ENCODE measurements at places on chromosomes 3 and 15.

GRCh38 chr15:37594417-37594816 lies 340.0 kb upstream of the TMCO5A start:
- DNase-seq: no peak

- no peak for DNase-seq
Measured at GRCh38 chr15:25691544-25692430, 171.3 kb downstream of the ATP10A start.

- peak; percentile 70 for DNase-seq
Measured at GRCh38 chr3:125357032-125357658, 18.0 kb downstream of the ZNF148 start.

DNA sequence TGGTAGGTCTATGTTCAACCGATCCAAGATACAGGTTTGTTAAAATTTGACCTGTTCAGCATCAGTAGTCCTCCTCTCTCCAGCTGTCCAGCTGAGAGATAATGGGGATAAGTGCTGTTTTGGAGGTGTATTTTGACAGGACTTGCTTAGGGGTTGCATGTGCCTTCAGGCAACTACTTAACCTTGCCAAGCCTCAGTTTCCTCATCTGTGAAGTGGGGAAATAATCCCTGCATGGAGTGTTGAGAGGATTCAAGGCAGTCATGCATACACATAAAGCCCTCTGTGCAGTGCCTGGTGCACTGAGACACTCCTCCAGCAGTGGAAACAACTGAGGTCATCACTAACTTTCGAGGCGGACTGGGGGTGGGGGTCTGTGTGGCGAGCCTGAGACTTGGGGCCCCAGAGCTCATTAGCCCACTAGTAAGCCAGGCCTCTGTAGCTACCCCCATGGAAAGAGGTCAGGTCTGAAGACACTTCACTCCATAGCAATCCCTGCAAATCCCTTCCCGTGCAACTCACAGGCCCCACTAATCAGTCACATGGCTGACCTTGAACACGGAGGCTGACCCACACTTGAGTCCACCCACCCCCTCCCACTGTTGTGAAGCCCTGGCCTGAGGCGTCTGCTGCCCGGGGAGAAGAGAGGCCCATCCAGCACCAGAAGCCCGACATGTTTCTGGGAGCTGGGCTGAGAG lies 25.9 kb upstream of the SLC6A6 start:
- DNase-seq: no peak

GRCh38 chr3:43411429-43411828 lies 125.1 kb downstream of the SNRK start:
- no peak for DNase-seq

DNA sequence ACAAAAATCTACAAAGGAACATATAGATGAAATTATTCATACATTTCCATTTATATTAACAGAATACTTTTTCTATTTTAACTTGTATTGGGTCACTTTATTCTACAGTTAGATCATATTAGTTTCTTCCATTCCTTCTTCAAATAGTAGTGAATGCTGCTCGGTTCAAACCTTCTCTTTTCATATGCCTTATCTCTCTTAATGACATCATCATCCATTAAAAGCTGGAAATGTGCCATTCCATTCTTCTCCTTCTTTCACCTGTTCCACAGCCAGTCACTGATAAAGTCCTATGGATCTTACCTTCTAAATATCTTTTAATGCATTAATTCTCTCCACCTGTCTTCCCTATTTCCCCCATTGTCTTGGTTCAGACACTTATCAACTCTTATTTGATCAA lies 358.0 kb upstream of the POU1F1 start:
- DNase-seq: no peak

GRCh38 chr3:173096140-173096539 lies 44.9 kb downstream of the SPATA16 start:
- DNase-seq: no peak

GRCh38 chr3:4776980-4777581 lies 202.2 kb upstream of the BHLHE40 start:
- peak; percentile 73 for DNase-seq

DNA sequence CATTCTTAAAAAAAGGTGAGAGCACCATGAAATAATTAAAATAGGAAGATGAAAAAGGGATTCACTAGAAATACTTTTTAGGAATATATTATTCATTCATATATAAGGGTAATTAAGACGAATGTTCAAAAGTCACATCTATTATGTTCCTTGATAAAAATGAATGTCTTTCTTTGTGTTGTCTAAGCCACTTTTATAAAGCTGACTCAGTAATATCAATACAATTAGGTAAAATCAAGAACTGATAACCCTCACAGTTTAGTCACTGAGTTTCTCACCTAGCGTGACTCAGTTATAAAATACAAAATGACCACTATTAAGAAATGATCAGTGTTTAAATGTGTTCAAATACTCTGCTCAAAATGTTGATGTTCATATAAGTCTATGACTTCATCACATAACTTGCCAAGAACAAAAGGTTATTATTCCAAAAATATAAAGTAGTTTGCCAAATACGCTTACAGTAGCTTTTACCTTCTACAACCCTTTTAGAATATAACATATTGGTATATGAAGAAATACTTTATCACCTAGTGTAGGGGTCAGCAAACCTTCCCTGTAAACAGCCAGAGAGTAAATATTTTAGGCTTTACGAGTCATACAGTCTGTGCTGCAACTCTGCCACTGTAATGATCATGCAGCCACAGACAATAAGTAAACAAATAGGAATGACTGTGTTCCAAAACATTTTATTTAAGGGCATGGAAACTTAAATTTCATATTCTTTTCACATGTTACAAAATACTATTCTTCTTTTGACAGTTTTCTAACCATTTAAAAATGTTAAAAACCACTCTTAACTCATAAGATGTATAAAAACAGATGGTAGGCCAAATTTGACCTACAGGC lies 369.8 kb downstream of the TBC1D5 start:
- no peak for DNase-seq

DNA sequence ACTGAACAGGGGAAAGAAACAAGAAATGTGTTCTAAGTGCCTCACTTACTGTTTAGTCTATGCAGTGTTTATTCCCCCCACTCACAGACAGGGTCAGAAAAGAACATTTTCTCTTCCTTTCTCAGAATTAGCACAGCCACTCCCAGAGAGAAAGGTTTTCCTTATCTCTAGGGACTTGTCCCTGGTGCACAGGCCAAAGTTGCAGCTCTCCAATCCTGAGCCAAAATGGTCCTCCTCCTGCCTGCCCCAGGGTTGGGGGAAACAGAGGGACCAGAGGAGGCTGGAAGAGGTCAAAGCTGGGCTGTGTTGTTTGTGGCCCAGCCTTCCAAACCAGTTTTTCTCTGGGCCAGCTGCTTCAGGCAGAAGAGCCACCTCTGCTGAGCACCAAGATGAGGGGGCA lies 12.0 kb downstream of the RAB6B start:
- DNase-seq: no peak

- no peak for DNase-seq
Measured at GRCh38 chr3:5980475-5980874, 793.0 kb downstream of the EDEM1 start.

DNA sequence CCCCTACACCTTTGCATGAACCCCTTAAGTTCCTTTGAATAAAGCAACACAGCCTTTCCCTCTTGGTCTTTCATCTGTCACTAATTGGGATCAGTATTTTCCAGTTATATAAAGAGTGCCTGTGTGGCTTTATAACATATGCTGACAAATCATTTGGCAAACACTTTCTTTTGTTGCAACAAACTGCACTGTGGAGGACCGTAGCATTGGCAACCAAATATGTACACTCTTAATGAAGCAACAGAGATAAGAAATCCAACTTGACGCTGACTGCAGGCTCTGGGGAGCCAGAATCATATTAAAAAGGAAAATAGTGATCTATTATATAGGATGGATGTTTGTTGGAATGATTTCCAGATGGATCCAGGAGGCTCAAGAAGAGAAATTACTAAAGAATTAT lies 120.1 kb upstream of the PRICKLE2 start:
- no peak for DNase-seq

DNA sequence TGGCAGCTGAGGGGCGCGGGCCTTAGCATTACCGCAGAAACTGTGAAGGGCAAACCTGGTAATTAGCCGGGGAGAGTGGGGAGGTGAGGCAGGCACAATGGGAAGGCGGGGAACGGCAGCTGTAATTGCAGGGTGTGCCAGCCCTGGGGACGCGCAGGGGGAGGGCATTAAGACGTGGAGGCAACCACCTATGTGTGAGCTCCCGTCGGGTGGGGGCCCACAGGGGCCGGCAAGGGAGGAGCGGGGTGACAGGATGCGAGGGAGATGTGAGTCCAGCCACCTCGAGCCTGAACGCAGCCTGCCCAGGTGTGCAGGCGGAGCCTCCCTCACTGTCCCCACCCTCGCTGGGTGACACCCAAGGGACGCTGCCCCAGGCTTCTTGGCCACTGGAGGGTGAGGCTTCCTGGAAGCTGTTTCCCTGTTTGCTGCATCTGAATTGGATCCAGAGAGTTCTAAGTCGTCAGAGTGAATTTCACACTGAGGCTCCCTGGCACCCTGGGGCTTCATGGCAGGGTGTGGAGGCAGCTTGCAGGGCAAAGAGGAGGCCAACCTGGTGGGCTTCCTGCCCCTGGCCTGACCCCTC lies 130.6 kb upstream of the MEF2A start:
- no peak for DNase-seq

GRCh38 chr15:49721091-49721490 lies 100.2 kb downstream of the DTWD1 start:
- DNase-seq: no peak

GRCh38 chr3:126749931-126750755 lies 46.1 kb downstream of the CHCHD6 start:
- no peak for DNase-seq

DNA sequence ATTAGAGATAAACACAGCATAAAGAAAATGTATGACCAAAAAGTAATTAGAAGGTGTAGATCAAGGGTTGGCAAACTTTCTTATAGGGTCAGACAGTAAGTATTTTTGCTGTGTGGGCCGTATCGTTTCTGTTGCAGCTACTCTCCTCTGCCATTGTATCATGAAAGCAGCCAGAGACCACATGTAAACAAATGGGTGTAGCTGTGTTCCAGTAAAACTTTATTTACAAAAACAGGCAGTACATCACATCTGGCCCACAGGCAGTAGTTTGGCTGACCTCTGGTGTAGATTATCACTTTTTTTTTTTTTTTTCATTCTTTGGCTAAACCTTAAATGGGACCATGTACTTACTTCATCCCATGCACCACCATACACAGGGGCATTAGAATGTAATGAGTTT lies 190.8 kb downstream of the MBNL1 start:
- no peak for DNase-seq

DNA sequence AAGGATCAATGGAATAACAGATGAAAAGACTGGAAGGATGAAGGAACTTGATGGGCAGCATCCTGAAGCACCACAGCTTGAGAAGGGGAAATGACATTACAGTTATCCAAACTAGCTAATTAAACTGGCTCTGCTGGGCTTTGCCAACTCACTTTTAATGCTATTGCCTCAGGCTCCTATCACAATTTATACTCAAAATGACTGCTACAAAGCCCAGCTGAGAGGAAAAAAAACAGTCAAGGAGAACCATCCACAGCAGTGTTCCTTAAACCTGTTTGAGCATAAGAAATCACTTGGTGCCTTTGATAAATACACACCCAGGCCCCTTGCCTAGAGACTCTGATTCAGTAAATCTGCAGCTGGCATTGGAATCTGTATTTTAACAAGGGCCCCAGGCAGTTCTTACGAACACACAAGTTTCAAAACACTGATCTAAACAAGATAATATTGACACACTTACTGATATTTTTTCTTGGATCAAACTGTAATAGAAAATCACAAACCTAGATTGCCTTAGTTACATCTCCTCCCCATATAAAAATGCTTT lies 85.8 kb downstream of the MB21D2 start:
- no peak for DNase-seq

- no peak for DNase-seq
Measured at GRCh38 chr3:73031573-73032103, 29.8 kb upstream of the EBLN2 start.

DNA sequence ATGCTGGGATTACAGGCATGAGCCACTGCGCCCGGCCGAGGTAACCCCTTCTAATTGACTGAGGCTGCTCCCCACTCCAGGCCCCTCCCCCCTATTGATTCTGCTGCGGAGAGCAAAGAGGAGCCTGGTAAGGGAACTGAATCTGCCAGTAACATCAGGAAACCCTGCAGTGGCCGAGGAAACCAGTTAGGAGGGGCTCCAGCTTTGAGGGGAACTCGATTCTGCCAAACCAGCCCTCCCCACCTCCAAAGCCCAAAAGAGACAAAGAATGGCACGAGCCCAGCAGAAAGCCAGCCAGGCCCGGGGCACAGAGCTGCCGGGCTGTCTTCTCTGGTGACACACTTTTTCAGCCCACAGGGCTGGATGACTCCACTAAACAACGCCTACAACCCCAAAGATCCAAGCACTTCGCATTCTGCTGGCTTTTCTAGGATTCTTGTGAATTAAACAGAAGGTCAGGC lies 15.0 kb upstream of the ACAD9 start:
- DNase-seq: peak; percentile 35

GRCh38 chr3:52856666-52857065 lies 21.8 kb upstream of the MUSTN1 start:
- DNase-seq: no peak

DNA sequence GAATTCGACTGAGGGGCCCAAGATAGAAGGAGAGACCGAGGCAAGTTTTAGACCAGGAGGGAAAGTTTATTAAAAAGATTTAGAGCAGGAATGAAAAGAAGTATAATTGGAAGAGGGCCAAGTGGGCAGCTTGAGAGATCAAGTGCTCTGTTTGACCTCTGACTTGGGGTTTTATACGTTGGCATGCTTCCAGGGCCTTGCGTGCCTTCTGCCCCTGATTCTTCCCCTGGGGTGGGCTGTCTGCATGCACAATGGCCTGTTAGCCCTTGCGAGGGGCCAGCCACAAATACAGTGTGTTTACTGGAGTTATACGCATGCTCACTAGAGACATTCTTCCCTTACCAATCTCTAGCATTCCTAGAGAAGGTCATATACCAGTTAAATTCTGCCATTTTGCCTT lies 70.7 kb upstream of the LARS2 start:
- DNase-seq: no peak

GRCh38 chr3:59401924-59402323 lies 352.1 kb upstream of the CFAP20DC start:
- no peak for DNase-seq

DNA sequence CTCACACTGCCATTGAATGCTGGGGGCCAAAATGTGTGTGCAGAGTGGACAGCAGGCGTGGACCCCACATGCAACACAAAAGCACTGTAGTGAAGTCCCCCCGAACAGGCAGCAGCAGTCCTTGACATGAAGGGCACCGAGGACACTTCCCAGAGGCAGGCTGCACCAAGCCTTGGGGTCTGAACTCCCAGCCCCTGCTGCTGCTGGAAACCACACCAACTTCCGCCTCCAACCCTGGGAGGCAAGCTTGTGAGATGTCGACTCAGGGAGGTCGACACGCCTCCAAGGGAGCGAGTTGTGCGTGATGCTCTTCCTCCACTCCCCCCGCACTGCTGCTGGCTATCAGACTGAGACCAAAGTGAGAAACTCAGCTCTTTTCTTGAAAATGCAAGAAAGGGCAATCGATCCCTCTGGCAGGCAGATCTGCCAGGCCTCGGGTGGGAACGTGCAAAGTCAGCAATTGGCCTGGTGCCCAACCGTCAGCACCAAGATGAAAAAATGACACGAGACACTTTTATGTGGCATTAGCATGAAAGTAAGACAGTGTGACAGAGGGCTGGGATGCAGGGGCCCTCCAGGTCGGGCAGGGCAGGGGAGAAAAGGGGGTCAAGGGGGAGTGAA lies 43.6 kb downstream of the WHAMM start:
- DNase-seq: peak; percentile 80

- DNase-seq: no peak
Measured at GRCh38 chr15:38705436-38706219, 141.0 kb upstream of the RASGRP1 start.

GRCh38 chr3:16692486-16693344 lies 87.5 kb upstream of the DAZL start:
- no peak for DNase-seq

GRCh38 chr3:138289701-138290100 lies 40.0 kb downstream of the NME9 start:
- DNase-seq: no peak

All from common myeloid progenitor, CD34-positive (primary cell).